ENCODE measurements at places on chromosomes 4 and X.

DNA sequence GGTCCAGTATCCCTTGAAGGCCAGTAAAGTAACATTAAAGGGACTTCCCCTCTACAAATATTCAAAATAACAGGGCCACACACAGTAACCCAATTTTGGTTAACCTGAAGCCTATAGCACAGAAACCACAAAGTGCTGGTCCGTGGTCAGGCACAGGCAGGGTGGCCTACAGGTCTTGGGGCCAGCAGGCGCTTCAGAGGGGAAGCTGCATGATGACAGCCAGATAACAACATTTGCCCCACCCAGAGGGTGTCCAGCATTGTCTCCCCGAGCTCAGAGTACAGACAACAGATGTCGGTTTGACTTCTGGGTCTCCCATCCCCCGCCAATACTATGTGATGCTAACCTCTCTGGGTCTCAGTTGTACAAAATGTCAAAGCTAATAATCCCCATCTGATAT is 51.1 kb downstream of the SH3KBP1 start:
- peaks cover 25% of the 10 kb centered on the region for H3K36me3 ChIP-seq
- peak overlapping the region; percentile 86 for H3K27ac ChIP-seq
- no peak for DNase-seq
- H3K27me3 ChIP-seq: no peaks in the 10 kb centered on the region

- H3K27me3 ChIP-seq: peaks cover 2% of the 10 kb centered on the region
- no peak overlapping the region for H3K27ac ChIP-seq
- H3K4me1 ChIP-seq: peaks cover 49% of the 10 kb centered on the region
- DNase-seq: no peak
Measured at GRCh38 chr4:139973616-139974015, 180.4 kb downstream of the MAML3 start.

GRCh38 chrX:76147106-76147505 is 25.8 kb upstream of the PBDC1 start:
- H3K36me3 ChIP-seq: no peaks in the 10 kb centered on the region
- no peak overlapping the region for H3K4me3 ChIP-seq
- no peaks in the 10 kb centered on the region for H3K27me3 ChIP-seq

DNA sequence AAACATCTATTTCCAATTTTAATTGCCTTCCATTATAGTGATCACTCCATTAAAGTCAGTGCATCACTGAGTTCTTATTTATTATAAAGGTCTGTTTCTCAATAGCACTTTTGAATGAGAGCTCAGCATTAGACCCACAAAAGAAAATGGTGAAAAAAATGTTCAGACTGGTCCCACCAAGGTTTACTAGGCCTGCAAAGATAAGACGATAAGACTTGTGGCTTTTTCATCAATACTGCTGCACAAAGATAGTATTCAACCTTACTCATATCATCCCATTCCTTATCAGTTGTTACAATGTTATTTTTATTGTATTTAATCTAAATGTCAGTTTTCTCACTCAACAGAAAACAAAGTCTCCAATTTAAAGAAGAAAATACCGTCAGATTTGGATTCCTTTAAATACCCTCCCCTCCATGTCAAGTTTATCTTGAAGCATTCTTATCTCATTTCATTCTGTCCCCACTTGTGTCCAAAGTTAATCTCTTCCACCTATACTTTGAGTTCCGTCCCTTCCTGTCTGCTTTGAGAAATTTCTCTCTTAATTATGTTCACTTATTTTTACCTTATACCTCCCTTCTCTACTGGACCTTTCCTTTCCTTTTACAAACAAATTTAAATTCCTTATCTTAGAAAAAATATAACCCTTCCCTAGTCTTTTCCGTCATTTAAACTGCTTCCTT is 140.0 kb downstream of the GASK1B start:
- H3K36me3 ChIP-seq: no peaks in the 10 kb centered on the region
- DNase-seq: no peak
- H3K4me3 ChIP-seq: no peak overlapping the region
- no peak overlapping the region for H3K27ac ChIP-seq
- no peaks in the 10 kb centered on the region for H3K27me3 ChIP-seq

DNA sequence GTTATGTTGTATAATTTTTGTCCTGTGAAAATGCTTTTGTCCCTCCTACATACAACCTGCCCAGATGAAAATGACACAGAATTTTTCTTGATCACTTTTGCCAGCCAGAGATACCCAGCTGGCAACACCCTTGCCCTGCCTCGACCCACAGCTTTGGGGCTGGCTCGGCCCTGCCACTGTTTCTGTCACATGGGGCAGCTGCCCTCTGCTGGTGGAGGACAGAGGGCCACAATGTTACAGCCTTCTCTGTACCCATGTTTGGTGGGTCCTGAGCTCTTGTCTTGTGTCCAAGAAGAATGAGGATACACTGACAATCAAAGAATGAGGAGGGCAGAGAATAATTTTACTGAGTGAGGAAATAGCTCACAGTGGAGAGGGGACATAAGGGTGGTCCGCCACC is 31.1 kb downstream of the BMP15 start:
- no peak overlapping the region for H3K4me3 ChIP-seq
- peaks cover 2% of the 10 kb centered on the region for H3K27me3 ChIP-seq
- no peaks in the 10 kb centered on the region for H3K36me3 ChIP-seq
- no peak for DNase-seq

- no peak for DNase-seq
- H3K27me3 ChIP-seq: peaks cover 18% of the 10 kb centered on the region
- no peaks in the 10 kb centered on the region for H3K4me1 ChIP-seq
- no peak overlapping the region for H3K4me3 ChIP-seq
- H3K27ac ChIP-seq: no peak overlapping the region
Measured at GRCh38 chr4:147101678-147102077, 156.0 kb upstream of the TTC29 start.

DNA sequence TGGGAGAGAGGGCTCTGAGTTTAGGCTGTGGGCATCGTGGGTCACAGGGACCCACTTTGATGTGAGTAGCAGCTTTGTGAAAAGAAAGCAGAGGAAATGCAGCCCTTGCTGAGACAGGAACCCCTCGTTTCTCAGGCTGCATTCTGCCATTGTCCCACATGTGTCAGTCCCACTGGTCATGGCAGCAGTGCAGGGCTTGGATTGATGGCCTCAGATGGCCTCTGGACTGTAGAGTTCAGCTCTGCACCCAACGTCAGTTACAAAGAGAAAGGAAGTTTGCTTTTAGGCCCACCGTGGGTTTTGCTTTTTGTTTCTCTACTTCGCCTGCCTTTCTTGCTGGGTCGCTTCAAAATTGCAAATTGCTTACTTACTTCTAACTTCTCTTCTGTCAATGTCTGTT is 248.3 kb upstream of the KLF3 start:
- no peak overlapping the region for H3K4me3 ChIP-seq
- DNase-seq: no peak
- no peak overlapping the region for H3K27ac ChIP-seq
- peaks cover 7% of the 10 kb centered on the region for H3K4me1 ChIP-seq
- peaks cover 2% of the 10 kb centered on the region for H3K27me3 ChIP-seq
